ELR (cell line): ENCODE measurements at places on chromosomes 1 and 21.

DNA sequence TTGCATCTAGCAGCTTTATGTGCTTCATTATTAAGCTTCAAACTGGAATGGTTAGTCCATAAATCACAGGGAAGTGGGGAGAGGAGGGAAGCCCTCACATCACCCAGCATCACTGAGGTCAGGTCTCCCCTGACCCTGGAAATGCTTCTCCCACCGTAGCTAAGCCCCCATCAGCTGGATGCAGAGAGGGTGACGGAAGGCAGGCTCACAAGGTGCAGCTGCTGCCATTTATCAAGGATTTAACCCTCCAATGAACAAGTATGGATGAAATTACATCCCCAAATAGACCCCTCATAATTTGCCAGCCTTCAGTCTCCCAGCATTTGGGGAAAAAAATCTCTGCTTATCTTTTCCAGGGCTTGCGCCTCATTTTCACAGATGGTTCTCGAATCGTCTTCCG, 60.8 kb downstream of the PGM1 start:
- no peak for DNase-seq

DNA sequence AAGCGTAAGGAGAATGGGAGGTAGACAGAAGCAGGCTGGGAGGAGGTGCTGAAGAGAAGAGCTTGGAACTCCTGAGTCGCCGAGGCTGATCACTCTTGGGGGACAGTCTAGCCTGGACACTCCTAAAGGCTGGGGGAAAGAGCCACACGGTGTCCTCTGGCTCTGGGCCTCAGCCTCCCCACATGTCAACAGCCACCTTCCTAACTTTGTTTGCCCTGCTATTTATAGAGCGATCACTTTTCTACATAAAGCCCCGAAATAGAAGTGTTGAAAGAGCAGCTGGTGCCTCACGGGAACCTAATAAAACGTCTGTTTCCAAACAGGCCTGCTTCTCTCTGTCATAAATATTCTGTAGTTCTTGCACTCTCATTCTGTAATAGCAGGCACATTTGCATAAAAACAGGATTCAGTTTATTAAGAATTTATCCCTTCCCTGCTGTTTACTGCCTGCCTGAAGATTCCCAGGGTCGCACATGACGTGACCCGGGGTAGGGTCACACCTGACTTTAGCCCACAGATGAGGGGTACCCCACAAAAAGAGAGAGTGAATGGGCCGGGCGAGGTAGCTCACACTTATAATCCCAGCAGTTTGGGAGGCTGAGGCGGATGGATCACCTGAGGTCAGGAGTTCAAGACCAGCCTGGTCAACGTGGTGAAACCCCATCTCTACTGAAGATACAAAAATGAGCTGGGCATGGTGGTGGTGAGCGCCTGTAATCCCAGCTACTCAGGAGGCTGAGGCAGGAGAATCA, 212.5 kb downstream of the TOMM20 start:
- DNase-seq, result no peak

GRCh38 chr1:60963167-60963940, 119.0 kb upstream of the NFIA start:
- DNase-seq, result no peak

DNA sequence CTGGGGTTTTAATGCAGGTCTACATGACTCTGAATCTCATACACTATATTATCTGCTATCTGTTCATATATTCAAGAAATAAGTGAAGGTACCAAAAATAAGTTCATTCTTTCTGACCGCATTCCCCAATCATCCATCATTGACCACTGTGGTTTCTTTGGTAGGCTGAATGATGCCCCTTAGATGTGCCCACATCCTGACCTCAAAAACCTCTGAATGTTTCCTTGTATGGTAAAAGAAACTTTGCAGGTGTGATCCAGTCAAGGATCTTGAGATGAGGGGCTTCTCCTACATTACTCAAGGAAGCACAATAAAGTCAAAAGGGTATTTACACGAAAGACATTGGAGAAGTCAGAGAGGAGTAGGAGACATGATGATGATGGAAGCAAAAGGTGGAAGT, 60.6 kb upstream of the LRRC8B start:
- DNase-seq, result no peak
